ENCODE measurements at places on chromosomes 1 and 21. TPM values are rescaled to one million over a fixed set of nuclear protein-coding genes. Genes with fewer than 3 reads are reported as not detected.

ADCY10 gene
- not detected for total RNA-seq

CYP4Z1 gene
- total RNA-seq, result 0.97 TPM

ADORA3 gene
- total RNA-seq, result 3.8 TPM

CTSK gene
- 6.2 TPM for total RNA-seq

FASLG gene
- total RNA-seq, result 0.16 TPM

GRCh38 chr1:161994175-161994668 is 29.4 kb downstream of the OLFML2B start:
- DNase-seq, result no peak

DNA sequence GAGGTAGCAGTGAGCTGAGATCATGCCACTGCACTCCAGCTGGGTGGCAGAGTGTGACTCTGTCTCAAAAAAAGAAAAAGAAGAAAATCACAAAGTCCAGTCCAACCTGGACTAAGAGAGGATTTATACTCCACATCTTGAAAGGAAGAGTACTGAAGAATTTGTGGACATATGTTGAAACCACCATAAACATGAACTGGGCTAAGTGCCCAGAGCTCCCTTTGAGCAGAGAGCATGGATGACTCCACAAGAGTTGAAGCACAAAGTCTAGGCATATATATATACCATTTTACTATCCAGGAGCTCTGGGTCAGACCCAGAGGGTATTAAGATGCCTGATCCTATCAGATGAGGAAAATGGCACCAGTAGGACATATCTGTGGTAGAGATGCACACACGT is 86.6 kb downstream of the OMA1 start:
- no peak for DNase-seq

- DNase-seq, result no peak
Observed at GRCh38 chr1:9079988-9080704, 10.7 kb upstream of the SLC2A5 start.

- DNase-seq, result no peak
Observed at GRCh38 chr1:160547422-160547821, 24.4 kb upstream of the SLAMF6 start.

GRCh38 chr1:181239086-181239485 is 150.6 kb downstream of the IER5 start:
- no peak for DNase-seq

GRCh38 chr1:1171546-1172340 is 1.9 kb upstream of the TTLL10 start:
- DNase-seq, result peak; percentile 43

- DNase-seq, result peak; percentile 48
Observed at GRCh38 chr1:17581389-17582123, 42.1 kb downstream of the ARHGEF10L start.

All from Right ventricle myocardium inferior (tissue), 1 donor.